ENCODE measurements at places on chromosomes 7 and 10.

DNA sequence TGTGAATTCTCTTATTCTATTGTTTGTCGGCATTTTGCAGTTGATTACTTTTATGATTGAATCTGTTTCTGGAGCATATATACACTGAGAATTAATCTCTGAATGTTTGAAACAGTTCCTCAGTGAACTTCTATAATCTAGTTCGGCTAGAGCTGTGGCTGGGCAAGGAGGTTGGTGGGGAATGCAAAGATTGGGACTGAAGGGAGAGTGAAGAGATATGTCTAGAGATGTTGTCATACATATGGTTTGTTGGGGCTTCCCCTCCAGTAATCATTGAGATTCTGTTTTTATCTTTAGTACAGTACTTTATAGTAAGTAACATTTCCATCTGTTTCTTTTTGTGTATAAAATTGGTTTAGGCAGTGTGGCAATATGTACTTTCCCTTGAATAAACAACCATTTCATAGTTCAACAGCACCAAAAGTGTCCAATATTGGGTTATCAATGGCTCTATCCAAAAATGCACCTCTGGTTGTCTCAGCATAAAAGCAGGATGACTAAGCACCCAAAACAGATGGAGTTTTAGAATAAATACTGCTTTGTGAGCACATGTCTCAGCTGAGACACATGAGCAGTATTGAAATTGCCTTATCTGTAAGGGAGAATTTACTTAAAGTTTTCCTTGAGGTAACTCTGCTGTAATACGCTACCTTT lies 36.7 kb downstream of the WAC start:
- DNase-seq, result no peak

DNA sequence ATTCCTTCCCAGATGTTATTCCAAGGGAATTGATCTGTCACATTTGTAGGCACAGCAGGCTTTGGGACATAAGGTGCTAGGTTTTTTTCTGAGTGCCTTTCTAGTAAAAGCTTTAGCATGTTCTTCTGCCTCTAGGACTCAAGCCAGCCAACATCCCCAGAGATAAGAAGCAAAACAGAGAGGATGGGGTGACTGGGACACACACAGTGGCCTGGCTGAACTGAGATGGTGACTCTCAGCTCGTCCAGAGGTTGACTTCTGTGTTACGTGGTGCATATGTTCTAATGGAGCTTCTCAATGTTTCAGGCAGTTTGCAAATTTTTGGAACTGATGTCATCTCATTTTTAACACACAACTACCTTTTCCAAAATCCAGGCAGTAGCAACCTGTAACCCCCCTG lies 188.1 kb upstream of the CELF2 start:
- no peak for DNase-seq

DNA sequence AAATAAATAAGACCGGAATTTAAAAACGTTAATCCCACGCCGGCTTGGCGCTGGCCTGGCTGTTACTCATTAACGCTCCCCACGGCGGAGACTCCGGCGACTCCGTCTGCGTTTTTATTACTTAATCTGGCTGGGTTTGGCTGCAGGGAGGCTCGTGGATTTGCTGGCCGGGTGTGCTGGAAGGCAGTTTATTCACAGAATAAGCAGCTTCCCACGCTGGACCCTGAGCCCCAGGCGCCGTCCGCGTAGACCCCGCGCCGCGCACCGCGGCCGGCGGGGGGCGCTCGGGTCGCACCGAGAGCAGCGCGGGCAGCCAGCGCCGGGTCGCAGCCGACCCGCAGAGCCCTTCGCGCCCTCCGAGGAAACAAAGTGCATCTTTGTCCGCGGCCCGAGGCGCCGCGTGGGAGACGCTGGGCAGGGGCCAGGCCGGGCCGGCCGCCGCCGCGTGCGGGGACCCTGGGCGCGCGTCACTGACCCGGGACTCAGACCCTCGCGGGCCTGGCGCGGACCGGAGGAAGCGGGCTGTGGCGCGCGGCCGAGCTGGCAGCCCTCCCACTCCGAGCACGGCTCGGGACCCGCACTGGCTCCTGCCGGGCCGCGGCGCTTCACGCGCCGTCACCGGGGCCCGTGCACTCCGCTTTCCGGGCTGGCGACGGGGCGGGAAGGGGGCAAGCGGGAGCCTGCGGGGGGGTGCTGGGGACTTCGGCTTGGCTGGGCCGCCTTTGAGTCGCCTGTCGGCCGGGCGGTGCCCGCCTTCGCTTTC lies 587 bp upstream of the GRK5 start:
- peak; percentile 57 for DNase-seq

- DNase-seq, result no peak
Measured at GRCh38 chr7:75818472-75818871, 4.9 kb upstream of the CCL24 start.

- DNase-seq, result no peak
Measured at GRCh38 chr10:70441895-70442309, 421 bp upstream of the NODAL start.

DNA sequence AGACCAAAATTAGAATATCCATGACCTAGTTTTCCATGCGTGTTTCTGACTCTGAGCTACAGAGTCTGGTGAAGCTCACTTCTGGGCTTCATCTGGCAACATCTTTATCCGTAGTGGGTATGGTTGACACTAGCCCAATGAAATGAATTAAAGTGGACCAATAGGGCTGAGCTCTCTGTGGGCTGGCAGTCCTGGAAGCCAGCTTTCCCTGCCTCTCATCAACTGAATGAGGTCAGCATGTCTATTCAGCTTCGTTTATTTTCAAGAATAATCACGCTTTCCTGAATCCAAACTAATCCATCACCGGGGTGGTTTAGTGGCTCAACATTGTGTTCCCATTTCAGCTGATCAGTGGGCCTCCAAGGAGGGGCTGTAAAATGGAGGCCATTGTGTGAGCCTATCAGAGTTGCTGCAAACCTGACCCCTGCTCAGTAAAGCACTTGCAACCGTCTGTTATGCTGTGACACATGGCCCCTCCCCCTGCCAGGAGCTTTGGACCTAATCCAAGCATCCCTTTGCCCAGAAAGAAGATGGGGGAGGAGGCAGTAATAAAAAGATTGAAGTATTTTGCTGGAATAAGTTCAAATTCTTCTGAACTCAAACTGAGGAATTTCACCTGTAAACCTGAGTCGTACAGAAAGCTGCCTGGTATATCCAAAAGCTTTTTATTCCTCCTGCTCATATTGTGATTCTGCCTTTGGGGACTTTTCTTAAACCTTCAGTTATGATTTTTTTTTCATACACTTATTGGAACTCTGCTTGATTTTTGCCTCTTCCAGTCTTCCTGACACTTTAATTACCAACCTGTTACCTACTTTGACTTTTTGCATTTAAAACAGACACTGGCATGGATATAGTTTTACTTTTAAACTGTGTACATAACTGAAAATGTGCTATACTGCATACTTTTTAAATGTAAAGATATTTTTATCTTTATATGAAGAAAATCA lies 35.5 kb downstream of the CAV1 start:
- no peak for DNase-seq

GRCh38 chr10:79093658-79094411 lies 25.1 kb downstream of the ZMIZ1 start:
- DNase-seq, result no peak

GRCh38 chr10:77667426-77668324 lies 30.1 kb upstream of the KCNMA1 start:
- no peak for DNase-seq

Measured in stimulated activated CD4-positive, alpha-beta T cell treated with anti-CD3 and anti-CD28 coated beads, Interleukin-15, amount 100 ng/mL, for 48 hours (primary cell).